ENCODE measurements at places on chromosomes 7 and 10.

- DNase-seq = no peak
These were observed 17.4 kb downstream of the ITIH2 start for GRCh38 chr10:7720478-7720877.

DNA sequence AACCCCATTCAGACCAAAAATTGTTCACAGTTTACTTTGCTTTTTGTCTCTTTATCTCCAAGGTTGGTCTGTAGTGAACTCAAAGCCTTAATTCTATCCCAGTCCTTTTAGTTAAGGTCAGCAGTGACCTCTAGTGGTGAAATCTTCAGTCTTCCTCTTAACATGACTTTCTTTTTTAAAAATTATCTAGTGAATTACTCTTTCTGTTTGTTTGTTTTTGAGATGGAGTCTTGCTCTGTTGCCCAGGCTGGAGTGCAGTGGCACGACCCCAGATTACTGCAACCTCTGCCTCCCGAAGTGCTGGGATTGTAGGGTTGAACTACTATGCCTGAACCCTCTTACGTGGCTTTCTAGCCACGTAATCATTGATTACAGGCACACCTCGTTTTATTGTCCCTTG, 25.0 kb downstream of the ZNF487 start:
- no peak for DNase-seq

DNA sequence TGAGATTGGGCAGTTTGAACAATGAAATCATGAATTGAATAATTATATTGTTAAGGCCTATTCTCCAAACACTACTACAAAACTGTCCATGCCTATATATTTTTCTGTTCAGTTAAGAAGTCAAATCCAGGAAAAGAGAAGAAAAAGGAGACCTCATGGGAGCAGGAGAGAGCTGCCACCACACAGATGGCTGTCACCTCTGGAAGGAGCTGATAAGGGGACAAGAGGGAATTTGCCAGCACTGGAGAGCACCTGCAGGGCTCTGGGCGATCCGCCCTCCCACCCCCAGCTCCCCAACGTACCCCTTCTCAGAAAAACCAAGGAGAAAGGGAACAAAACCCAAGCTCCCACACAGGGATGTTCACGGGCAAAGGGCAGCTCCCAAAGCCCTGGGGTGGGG, 227.8 kb downstream of the TNS3 start:
- no peak for DNase-seq

DNA sequence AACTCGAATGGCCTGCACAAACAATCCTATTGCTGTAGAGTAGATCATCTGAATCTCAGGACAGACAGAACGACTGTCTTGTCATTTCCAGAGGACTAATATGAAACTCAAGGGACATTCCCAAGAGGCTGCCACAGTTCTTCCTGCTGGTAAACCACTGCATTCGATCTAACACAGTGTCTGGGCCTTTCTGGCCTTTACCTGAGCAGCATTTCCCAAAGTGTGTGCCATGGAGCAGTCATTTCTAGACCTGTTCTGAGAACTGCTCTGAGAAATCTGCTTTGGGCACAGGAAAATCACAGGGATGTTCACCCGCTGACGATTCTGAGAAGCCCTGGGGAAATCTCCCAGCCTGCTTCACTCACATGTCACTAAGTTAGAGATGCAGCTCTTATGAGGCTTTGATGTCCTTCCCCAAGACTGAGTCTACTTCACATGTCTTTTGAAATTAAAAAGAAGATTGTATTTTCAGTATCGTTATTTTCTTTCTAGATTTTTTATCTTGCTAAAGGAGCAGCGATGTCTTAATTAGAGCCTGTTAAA, 18.4 kb downstream of the GPNMB start:
- no peak for DNase-seq

GRCh38 chr7:44279286-44279685, 46.1 kb downstream of the CAMK2B start:
- no peak for DNase-seq

DNA sequence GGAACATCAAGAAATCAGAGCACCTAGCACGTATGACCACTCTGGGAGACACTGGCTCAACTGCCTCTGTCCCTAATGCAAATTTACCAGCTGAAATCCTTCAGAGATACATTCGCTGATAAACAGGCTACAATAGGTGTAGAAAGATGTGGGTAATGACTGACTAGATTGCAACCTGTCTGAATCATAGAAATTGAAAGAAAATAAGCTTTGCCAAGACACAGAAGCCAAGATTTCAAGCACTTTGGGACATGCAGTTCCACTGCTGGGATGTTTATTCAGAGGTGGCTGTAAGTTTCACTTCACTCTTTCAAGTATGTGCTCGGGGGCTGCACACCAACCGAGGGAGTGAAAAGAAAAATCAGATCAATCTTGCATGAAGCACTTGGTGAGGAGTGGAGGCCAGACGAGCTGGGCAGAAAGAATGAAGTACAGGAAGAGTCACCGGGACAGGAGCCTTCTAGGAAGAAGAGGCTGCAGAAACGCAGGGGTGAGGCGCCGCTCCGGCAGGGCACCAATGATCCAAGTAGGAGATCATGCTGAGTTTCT, 276.7 kb downstream of the PARD3 start:
- no peak for DNase-seq

Data from thoracic aorta (tissue), 2 donors.